ENCODE measurements at places on chromosomes 4 and X. TPM values are rescaled to one million over a fixed set of nuclear protein-coding genes. Genes with fewer than 3 reads are reported as not detected.

Gene SOX3
- not detected for total RNA-seq

Gene EVC2
- total RNA-seq = 3.5 TPM

Gene UGT2B17
- total RNA-seq = not detected

Gene ZMAT1
- 5.7 TPM for total RNA-seq

Gene EDA2R
- 1.5 TPM for total RNA-seq

GRCh38 chr4:76993787-76994641, 44.5 kb downstream of the SEPTIN11 start:
- no peak for DNase-seq

GRCh38 chr4:166257891-166258290, 384.9 kb downstream of the TLL1 start:
- no peak for DNase-seq

DNA sequence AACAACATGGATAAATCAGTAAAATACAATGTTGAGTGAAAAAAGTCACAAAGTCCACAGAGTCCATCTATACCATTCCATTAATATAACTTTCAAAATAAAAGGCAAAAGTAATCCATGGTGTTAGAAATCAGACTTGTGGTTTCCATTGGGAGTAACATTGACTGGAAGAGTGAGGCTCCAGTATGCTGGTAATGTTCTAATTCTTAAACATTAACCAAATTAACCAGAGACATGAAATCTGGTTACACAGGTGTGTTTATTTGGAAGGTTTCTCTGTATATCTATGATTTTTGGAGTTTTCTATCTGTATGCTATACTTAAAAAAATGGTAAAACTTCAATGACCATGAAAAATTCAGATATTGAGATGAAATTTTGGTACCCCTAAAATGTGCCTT, 42.6 kb downstream of the SULT1B1 start:
- no peak for DNase-seq

DNA sequence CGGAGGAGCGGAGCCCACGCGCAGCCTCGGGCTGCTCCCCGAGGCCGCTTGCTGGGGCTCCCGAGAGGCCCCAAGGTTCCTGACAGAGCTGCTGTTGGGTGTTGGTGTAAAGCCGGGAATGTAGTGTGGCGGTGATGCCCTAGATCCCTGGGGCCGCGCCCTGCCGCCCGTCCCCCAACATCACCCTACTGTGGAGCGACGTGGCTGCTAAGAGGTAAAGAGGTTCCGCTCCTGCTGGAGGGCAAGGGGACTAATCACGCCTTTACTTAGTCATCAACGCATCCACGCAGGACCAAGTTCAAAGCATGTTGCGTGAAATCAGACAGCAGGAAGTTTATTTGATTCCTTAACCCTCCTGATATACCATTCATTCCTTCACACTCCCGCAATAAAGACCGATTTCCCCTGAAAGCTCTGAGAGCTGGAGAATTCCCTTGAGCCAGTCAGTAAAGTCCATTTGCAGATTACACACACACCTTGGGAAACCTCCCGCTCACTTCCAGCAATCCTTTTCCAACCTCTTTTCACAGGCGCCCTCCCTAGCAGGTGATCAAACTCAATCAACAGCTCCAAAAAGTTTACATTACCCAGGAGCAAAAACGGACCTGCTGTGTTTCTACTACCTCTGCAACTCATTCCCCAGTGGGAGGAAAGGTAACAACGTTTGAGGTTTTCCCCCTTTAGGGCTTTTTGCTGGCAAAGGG, 579 bp upstream of the GABRA2 start:
- no peak for DNase-seq

- DNase-seq = no peak
Observed at GRCh38 chr4:123536225-123536624, 139.6 kb downstream of the SPRY1 start.
